ENCODE measurements at places on chromosomes 2 and 18.

DNA sequence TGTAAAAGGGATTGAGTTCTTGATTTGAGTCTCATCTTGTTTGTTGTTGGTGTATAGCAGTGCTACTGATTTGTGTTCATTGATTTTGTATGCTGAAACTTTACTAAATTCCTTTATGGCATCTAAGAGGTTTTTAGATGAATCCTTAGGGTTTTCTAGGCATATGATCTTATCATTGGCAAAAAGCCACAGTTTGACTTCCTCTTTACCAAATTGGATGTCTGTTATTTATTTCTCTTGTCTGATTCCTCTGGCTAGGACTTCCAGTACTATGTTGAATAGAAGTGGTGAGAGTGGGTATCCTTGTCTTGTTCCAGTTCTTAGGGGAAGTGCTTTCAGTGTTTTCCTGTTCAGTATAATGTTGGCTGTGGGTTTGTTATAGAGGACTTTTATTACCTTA is 4.8 kb downstream of the ANKAR start:
- no peak for DNase-seq

- no peak for DNase-seq
Observed at GRCh38 chr2:172013396-172013795, 13.6 kb downstream of the METAP1D start.

GRCh38 chr2:219001100-219001576 is 7.9 kb upstream of the CRYBA2 start:
- DNase-seq: no peak

DNA sequence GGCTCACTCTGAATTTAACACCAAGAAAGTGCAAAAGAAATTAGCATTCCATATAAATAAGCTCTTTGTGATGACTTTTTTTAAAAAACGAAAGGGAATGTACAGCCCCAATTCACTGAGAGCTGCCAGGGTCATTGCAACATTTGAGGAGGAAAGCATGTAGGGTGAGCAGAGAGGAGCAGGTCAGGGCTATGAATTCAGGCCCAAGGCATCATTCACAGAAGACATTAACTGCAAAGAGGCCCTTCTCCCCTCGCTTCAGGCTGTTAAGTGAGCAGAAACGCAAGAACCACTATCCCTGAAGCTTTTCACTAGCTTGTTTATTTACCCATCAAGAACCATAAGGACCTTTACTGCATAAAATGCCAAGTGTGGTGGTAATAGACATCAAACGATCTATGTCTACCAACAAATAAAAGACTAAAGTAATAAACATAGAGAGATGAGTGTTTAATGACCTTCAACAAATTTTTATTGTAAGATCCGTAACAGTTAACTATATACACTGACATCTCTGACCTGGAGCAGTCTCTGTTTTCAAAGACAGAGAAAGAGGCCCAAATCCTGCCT is 333.1 kb upstream of the HNRNPA3 start:
- DNase-seq: no peak

DNA sequence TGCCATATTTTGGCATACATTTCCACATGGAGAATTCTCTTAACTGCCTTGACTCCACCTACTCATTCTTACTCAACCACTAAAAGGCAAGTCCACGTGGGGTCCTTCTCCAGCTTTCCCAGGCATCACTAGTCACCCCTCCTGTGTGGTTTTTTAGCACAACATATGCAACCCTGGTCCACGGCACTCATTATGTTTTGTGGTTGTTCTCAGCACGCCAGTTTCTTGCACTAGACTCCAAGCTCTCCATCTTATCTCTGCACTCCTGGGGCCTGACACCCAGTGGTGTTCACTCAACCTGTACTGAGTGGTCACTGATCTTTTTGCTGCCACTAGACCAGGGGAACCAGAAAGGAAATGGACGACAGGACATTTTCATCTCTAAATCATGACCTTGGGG is 18.0 kb downstream of the MARCHF4 start:
- DNase-seq: no peak

GRCh38 chr2:240714747-240715725 is 23.4 kb downstream of the AQP12A start:
- no peak for DNase-seq

GRCh38 chr18:70994116-70994515 is 705.3 kb downstream of the SOCS6 start:
- no peak for DNase-seq

DNA sequence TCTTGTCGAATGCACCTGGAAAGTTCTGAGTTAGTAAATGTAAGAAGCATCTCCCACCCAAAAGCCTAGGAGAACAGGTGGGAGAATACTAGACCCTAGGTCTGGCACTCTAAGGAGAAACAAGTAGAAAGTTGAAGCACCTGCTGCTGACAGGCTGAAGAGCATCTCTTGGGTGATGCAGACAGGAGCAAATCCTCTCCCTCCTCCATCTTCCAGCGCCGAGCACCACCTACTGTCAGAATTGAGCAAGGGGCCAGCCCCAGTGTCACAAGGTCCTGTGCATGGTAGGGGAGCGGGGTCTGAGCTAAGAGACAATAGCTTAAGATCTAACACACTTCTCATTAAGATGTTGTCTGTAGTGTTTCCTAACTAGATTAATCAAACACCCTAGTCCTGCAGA is 52.9 kb downstream of the HK2 start:
- DNase-seq: no peak

GRCh38 chr2:66343259-66343658 is 91.7 kb upstream of the MEIS1 start:
- no peak for DNase-seq

- no peak for DNase-seq
Observed at GRCh38 chr2:153235516-153235915, 243.0 kb downstream of the RPRM start.

Measured in stimulated activated CD4-positive, alpha-beta T cell treated with anti-CD3 and anti-CD28 coated beads, TNF-alpha, amount 100 ng/mL, for 24 hours (primary cell).